ENCODE measurements at places on chromosomes 5 and 9.

- no peak for DNase-seq
Measured at GRCh38 chr5:13412040-13412595, 532.4 kb downstream of the DNAH5 start.

DNA sequence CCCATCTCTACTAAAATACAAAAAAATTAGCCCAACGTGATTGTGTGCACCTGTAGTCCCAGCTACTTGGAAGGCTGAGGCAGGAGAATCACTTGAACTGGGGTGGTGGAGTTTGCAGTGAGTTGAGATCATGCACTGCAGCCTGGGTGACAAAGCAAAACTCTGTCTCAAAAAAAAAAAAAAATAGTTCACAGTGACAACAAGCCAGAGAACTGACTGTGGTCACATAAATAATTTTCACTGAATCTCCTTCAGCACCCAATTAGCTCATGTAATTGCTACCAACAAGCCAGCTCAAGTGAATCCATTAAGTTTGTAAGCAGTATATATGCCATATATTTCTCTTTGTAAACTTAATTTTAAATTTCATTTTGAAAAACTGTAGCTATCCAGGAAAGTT, 14.5 kb upstream of the AFAP1L1 start:
- DNase-seq, result no peak

DNA sequence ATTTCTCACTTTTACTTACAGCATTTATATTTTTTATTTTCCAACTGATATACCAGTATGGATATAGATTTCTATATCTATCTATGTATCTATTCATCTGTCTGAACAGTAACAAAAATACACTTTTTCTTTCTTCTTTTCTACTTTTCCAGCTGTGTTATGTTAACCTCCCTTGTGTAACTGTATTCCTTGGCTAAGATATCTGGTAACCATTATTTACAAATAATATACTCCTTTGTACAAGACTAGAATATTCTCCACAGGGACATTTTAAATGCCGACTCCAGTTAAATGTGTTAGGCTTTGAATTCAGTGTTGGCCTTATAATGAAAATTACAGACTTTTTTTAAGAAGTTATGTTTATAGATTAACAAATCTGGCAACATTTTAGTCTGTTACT, 168.7 kb downstream of the XRCC4 start:
- DNase-seq, result no peak

- DNase-seq, result no peak
Measured at GRCh38 chr9:126485662-126486061, 128.1 kb upstream of the LMX1B start.

- DNase-seq, result no peak
Measured at GRCh38 chr9:15157381-15157780, 149.6 kb downstream of the TTC39B start.

DNA sequence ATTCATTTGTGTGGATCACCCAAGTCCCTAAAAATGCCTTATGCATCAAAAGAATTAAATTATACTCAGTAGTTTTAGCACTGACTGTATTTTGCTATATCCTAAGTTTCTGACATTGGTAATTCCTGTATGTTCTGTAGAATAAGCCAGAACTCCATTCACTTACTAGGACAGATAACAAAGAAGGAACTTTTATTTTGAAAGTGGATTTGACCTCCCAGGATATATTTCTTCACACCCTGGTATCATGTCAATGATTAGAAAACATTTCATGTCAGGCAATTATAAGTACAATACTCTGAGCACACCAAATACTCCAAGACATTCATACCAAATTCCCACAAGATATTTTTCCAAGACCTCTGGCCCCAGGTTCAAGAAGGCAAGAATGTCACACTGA, 28.7 kb upstream of the MYOT start:
- DNase-seq, result no peak

DNA sequence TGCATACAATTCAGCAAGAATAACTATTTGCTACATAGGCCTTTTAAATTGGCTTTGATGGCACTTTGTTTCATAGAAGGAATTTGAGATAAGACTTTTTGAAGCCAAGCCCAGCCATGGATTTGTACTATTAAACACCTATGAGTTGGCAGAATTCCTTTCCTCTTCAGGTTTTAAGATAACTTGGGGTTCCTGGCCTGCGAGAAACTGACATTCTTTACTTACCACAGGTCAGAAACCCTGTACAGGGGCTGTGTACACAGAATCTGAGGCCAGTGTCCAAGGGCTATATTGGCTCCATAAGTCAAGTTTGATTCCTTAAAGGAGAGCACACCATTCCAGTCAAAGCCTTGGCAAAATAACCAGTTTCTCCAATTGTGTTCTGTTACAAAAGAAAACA, 10.8 kb upstream of the BTNL3 start:
- no peak for DNase-seq

DNA sequence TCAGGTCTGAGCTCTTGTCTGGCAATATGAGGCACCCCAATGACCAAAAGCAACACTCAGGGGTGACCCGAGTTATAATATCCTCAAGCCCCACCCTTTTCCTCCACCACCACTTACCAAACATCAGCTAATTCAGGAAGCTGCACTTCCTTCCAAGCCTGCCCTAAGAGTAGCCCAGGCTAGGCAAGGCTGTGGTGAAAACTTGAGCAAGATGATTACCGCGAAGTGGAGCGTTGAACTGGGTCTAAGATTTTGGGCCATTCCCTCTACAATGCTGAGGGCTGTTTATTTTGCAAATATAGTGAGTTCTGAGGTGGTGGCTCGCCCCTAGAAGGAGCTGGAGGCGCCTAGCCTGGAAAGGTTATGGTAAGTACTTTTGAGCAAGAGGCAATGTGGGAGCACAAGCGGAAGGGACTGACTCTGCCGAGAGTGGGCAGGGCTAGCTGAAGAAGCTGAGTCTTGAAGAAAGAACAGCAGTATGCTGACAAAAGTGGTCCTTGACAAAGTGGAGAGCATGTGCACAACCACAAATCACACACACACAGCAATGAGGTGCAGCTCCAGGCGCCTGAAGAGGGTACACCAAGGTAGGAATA, at the start of gene HK3:
HK3 (minus strand) TSS at position 51 of the 596 bp plus-strand sequence. CDS start 3,187 bp downstream, outside the sequence.
- DNase-seq, result no peak

DNA sequence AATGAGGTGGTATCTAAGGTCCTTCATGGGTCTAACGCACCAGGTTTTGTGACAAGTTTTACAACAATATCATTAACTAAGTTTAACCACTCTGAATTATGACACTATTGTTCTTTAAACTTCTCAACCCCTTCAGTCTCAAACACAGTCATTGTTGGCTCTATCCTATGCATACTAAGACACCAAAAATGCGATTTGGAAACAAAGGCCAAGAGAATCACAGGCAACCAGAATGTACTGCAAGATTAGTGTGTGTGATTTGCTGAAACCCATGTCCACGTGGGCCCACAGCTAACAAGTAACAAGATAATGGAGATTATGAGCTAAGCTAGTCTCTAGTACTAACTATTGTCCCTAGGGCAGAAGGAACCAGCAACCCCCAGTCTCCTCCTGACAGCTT, 142.2 kb upstream of the RANBP3L start:
- no peak for DNase-seq

- peak; percentile 46 for DNase-seq
Measured at GRCh38 chr9:21709464-21710058, 92.9 kb upstream of the MTAP start.

GRCh38 chr9:72533322-72533721, 11.9 kb downstream of the TMC1 start:
- DNase-seq, result no peak
